ENCODE measurements at places on chromosomes 6 and 20. TPM values are rescaled to one million over a fixed set of nuclear protein-coding genes. Genes with fewer than 3 reads are reported as not detected.

GRCh38 chr20:31908016-31908415 is 37.6 kb downstream of the TTLL9 start:
- no peak for DNase-seq

GSTA3 gene
- total RNA-seq, result not detected

FAM83D gene
- total RNA-seq, result 13.7 TPM

GRCh38 chr6:147852772-147853171 is 344.3 kb downstream of the SAMD5 start:
- no peak for DNase-seq

TBX18 gene
- total RNA-seq, result not detected
